ENCODE measurements at places on chromosomes 3 and 15.

GRCh38 chr3:47440131-47440530 lies 35.6 kb downstream of the SCAP start:
- DNase-seq, result no peak

DNA sequence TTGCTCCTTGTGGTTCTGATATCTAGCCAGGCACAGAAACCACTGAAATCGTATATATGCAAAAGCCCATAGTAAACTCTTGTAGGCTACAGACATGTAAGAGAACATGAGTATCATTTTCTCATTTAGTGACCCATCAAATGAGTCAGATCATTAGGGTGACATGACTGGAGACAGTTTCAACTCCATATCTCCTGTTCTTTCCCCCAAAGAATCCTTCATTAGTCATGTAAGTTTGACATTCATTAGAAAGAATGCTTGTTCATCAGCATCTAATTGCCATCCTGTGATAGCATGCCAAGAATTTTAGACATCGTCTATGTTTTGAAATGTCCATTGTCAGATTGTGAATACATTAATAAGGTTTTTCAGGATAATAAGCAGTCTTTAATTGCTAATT lies 264.9 kb upstream of the TPM1 start:
- DNase-seq, result no peak

DNA sequence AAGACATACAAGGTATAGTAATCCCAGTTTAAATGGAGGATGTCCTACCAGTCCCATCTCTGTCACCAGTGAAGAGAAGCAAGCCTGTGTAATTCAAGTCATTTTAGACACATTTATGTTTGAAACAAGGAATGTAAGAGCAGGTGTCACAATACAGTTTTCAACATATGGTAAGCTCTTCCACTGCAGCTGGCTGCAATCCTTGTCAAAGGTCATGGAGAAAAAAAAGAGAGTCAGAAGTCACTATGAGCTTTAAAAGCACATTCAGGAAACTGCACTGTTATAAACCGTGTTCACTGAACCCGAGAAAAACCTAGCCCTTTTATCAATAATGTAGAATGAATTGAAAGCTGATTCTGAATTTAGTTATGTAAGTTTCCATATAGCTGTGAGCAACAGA lies 206.4 kb downstream of the NAALADL2 start:
- DNase-seq, result no peak

GRCh38 chr15:45855907-45856579 lies 221.2 kb downstream of the SQOR start:
- DNase-seq, result no peak

DNA sequence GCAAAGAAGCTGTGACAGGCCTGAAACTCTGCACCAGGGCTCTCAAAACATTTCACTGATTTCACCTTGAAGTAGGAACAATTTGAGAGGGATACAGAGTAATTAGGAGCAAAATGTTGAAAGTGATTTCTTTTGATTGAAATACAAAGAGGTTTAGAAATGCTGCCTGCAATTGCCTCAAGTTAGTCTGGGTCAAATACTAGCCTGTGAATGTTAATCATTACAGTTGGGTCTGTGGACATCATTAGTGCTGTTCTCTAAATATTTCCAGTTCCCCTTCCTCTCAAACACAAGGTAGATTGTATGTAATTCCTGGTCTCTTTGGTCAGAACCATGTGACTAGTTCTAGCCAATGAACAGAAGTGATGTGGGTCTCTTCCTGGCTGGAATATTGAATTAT lies 152.3 kb upstream of the TSC22D2 start:
- DNase-seq, result no peak

DNA sequence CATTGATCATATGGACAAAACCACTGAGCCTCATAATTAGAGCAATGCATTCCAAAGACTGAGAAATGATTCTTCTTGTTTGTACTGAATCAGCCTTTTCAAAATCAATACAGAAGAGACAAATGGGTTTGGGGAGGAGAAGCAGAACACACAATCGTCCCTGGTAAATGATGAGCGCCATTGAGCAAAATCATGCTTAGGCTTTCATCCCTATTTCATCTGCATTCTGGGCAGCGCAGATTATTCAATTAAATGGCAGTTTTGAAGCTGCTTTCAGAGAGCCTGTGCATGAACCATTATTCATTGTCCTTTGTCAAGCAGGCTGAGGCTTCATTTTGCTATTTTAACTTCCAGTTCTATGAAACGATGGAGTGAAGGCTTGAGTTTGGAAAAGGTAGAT lies 371.9 kb downstream of the CACNA2D3 start:
- no peak for DNase-seq

DNA sequence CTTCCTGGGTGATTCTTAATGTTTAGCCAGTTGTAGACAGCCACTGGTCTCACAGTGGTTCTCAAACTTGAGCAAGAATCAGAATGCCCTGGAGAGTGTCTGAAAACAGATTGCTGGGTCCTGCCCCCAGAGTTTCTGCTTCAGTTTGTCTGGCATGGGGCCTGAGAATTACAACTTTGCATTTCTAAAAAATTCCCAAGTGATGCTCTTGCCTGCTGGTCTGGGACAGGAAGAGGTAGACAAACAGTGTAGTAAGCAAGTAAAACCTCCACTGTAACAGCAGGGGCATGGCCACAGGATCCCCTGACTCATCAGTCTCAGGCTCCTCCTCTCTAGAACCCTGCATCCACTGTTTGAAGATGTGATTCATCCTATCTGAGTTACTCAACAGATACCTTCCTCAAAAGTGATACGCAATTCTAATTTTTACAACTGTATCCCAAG lies 36.5 kb downstream of the DZIP1L start:
- DNase-seq, result no peak

DNA sequence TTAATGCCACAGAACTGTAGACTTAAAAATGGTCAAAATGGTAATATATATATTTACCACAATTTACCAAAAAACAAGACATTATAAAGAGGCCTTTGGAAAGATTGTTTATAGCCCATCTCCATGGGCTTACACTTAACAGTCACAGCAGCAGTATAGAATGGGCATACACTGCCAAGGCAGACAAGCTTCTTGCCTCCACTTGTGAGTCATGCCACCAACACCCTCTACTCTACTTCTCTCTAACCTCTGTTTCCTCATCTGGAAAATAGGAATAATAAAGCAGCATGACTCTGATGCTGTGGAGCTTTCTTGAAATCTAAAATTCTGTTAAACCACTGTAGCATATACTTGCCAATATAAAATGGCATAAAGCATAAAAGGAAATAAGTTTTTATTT lies 14.4 kb upstream of the GPR156 start:
- no peak for DNase-seq

DNA sequence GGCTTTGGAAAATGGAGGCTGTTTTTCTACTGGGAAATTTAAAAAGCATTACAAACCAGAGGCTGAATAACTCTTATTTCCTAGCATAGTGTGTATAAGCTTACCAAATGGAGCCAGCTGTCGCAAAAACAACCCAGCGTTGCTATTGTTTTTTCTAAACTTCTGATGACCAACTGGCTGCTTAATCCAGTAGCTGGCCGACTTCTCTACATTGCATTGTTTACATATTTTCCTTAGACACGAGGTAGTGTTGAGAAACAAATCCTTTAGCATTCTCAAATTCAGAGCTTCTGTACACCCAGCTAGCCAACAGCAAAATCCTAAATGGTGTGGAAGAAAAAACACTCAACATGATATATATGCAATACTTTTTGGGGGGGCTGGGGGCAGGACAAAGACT lies 161.0 kb upstream of the ADAMTS9 start:
- peak; percentile 14 for DNase-seq

DNA sequence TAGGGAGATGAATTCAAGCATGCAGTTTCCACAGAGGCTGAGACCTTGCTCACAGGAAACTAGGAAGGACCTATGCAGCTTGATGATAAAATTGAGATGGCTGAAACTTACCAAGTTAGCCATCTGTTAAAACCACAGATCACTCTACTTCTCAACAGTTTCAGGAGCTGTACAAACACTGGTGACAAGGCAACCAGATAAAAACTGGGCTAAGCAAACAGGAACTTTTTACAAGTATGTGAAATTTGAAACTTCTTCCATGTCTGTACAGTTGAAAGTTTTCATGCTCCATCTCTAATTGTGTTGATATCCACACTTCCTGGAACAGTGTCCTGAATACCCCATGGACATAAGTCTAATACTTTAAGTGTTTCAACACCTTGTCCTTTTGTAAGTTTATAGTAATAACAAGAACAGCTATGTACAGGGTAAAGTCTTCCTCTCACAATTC lies 78.2 kb downstream of the FAIM start:
- DNase-seq, result no peak

- no peak for DNase-seq
Measured at GRCh38 chr15:57506422-57506821, 85.3 kb upstream of the MYZAP start.

- DNase-seq, result no peak
Measured at GRCh38 chr3:115838786-115839185, 215.5 kb downstream of the GAP43 start.

- DNase-seq, result no peak
Measured at GRCh38 chr3:107753976-107754375, 231.2 kb downstream of the BBX start.

- no peak for DNase-seq
Measured at GRCh38 chr3:19811689-19812088, 122.3 kb downstream of the EFHB start.

GRCh38 chr3:115862849-115863248 lies 239.5 kb downstream of the GAP43 start:
- no peak for DNase-seq

DNA sequence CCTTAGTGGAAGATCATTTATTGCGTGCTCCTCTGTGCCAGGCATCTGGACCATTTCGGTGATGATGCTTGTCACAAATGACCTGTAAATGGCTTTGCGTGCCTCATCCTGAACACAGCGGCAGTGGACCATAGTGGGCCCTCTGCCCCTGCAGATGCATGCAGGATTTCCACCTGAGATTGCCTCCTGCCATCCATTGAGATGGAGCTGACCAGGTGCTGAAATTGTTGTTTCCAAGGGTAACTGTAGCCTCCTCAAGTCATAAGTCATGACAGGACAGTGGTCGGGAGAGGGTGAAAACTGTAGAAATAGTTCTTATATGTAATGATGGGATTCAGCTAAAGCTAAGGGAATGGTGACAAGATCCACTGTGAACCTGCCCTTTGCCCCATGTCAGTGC lies 35.5 kb downstream of the CLSTN2 start:
- no peak for DNase-seq

GRCh38 chr3:18047052-18047451 lies 304.6 kb upstream of the TBC1D5 start:
- DNase-seq, result no peak

DNA sequence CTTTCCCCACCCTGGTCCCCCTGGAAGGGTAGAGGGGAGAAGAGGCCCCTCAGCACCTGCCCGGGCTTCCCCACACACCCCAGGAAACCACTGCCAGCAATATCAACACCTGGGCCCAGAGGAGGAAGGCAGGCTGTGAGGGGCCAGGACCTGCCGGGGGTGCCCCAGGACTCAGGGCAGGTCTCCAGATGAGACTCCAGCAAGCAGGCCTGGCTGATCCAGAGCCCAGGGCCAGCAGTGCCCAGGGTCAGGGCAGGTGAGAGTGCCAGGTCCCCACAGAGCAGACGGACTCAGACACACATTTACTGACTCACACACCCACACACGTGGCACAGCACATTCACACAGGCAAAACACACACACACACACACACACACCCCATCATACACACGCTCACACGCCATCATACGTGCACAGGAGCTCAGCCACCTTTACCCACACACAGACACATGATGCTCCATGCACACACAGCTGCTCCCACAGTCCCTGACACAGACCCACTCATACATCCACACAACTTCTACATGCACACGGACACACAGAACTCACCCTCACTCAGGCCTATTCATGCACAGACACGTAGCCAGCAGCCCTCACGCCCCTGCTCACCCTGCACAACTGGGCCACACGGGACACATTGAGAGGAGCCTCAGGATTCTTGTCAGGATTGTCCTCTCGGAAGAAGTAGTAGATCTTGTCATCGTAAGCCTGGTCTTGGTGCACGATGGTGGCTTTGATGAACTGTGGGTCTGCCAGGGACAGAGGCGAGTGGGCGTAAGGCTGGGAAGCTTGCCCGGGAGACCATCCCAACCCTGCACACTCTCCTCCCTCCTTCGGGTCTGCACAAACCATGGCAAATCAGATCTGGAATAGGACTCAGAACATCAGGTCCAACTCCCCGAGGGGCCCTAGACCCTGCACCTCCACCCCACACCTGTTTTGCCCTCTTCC lies 17.5 kb downstream of the SEMA7A start:
- no peak for DNase-seq

DNA sequence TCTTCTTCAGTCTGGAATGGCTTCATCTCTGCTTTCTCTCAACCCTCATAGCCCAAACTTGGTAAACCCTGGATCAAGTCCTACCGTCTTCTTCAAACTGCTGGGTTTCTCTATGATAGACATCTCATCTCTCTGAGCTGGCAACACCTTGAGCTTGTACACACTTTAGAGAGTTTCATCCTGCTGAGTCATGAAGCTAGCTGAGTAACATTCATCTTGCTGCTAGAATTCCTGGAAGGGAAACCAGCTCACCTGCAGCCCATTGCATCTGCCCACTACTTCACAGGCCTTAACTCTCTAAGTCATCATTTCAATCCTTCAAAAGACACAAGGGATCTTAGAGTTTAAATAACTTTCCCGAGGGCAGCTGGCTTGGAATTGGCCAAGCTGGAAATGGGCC lies 175.5 kb upstream of the RORA start:
- DNase-seq, result no peak

DNA sequence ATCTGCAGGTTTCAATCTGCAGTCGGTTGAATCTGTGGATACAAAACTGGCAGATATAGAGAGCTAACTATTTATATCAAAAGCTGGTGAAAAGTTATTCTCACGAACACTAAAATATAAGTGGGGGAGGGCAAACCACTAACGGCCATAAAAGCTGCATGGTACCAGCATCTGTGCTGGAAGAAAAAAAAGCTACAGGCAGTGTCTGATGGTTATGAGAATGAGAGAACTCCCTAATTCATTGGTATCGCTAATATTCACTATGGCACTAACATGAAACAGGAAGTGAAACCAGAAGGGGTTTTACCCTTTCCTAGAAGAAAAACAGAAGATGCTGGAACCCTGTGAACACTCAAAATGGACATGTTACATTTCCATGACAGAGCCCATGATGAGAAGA lies 15.9 kb downstream of the CEP70 start:
- DNase-seq, result no peak

DNA sequence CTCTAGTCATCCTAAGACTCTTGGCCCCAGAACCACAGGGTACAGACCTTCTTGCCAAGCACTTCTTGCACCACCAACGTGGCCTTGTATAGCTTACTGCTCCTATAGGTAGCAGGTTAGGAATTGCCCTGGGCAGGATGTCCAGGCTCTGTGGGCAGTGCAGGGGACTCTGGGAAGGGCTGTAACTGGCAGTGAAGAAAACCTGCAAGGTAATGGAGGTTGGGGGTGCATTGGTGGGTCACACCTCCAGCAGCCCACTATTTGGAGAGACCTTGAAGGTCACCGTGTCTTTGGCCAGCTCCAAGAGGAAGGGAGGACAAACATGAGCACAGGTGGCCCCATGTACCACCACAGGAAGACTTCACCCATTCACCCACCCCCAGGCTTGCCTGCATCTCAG lies 21.3 kb upstream of the XYLB start:
- DNase-seq, result no peak

DNA sequence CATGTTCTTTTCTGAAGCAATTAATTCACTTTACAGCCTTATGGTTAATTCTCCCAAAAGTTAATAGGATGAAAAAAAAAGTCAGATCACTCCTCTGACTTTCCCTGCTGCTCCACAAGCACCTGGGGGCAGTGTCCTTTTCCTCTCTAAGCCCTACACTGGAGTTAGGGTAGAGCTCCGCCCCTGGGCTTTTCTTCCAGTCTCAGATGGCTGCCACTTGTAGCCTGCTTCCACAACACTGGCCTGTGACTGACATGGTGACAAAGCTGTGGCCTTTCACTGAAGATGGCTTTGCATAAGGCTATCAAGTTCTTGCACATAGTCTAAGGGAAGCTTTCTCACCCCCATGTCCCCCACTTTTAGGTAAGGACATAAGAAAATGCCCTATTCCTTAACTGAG lies 1.3 kb upstream of the MON1A start:
- no peak for DNase-seq

All from skin of body (tissue), 3 donors.